Activated T-helper 2 cell treated with anti-CD3 and anti-CD28 coated beads, Interferon-gamma antibody, Interleukin-2, Interleukin-4, amounts not matched to agents 10 μg/mL and 5 μg/mL and 100 μg/mL, durations not matched to agents 14 hours and 24 hours and 36 hours (primary cell): ENCODE measurements at places on chromosomes 7 and 10. TPM values are rescaled to one million over a fixed set of nuclear protein-coding genes. Genes with fewer than 3 reads are reported as not detected.

DNA sequence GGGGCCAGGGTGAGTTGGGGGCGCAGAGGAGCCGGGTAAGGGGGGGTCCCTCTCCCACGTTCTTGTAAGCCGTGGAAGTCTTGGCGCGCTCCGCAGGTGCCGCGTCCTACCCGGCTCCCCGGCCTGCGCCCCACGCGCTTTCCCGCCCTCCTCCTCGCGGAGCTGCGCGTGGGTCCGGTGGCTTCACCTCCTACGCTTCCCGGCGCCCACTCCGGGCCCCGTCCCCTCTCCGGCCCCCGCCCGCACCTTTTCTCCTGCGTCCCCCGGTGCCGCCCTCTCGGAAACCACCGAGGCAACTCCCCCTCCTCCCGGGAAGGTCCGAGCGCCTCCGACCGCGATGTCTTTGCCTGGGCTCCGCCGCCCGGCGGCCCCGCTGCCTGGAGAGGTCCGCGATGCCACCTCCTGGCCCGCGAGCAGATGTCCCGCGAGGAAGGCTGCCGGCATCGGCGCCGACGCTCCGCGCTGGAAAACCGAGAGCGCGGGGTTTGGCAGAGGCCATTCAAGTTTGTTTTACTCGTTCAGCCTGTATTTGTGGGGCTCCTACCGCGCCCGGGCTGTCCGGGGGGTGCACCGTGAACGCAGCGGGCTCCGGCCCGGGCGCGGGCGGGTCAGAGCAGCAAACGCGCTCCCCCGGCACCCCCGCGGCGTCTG lies 2.4 kb upstream of the NKX6-2 start:
- H3K27ac ChIP-seq: no peak overlapping the region
- H3K27me3 ChIP-seq: peaks cover 17% of the 10 kb centered on the region
- H3K36me3 ChIP-seq: peaks cover 4% of the 10 kb centered on the region
- H3K4me3 ChIP-seq: no peak overlapping the region

DNA sequence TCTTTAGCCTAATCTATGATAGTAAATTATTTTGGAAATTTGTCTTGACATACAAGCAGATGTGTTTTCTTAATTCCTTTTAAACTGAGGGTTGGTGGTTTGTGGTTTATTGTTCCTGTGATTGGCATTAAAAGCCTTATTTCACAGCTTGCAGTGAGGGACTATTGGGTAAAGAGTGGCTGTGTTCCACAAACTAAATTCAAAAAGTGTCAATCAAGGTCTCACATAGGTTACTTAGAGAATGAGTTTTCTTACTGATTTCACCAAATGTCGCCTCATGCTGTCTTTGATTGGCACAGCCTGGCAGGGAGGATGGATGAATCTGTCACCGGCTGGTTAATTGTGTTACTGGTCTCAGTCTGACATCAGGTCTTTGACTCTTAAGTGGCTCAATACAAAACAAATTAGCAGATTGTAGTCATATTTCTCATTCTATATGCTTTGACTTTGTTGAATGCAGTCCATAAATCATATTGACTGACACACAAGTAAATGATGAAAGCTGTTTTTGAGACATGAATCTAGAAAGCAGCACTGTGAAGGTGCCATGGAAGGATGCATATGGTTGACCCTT lies 66.8 kb upstream of the CYP26C1 start:
- H3K36me3 ChIP-seq: no peaks in the 10 kb centered on the region
- DNase-seq: no peak
- H3K4me3 ChIP-seq: no peak overlapping the region

GRCh38 chr10:122271076-122271475 lies at the start of gene BTBD16:
Gene BTBD16 (plus strand): TSS chr10:122271296. CDS start chr10:122275082, 3,786 bp downstream.
- peaks cover 4% of the 10 kb centered on the region for H3K27me3 ChIP-seq
- no peaks in the 10 kb centered on the region for H3K4me1 ChIP-seq

GRCh38 chr7:47475880-47476227 lies 106.1 kb downstream of the TNS3 start:
- H3K36me3 ChIP-seq: no peaks in the 10 kb centered on the region
- no peak overlapping the region for H3K27ac ChIP-seq
- no peak for DNase-seq
- H3K4me1 ChIP-seq: peaks cover 8% of the 10 kb centered on the region

- H3K4me1 ChIP-seq: peaks cover 6% of the 10 kb centered on the region
- H3K4me3 ChIP-seq: no peak within 1 kb of the TSS
- H3K27me3 ChIP-seq: peaks cover 84% of the 10 kb centered on the region
- no peak for DNase-seq
- no peaks in the 10 kb centered on the region for H3K36me3 ChIP-seq
These were observed at the start of gene TLX1 for GRCh38 chr10:101130984-101131961. Gene TLX1 (plus strand): TSS chr10:101131300. CDS start chr10:101131542, 242 bp downstream.

The FAM25A gene
- not detected in 2 replicates for total RNA-seq
